ENCODE measurements at places on chromosomes 6 and 20.

DNA sequence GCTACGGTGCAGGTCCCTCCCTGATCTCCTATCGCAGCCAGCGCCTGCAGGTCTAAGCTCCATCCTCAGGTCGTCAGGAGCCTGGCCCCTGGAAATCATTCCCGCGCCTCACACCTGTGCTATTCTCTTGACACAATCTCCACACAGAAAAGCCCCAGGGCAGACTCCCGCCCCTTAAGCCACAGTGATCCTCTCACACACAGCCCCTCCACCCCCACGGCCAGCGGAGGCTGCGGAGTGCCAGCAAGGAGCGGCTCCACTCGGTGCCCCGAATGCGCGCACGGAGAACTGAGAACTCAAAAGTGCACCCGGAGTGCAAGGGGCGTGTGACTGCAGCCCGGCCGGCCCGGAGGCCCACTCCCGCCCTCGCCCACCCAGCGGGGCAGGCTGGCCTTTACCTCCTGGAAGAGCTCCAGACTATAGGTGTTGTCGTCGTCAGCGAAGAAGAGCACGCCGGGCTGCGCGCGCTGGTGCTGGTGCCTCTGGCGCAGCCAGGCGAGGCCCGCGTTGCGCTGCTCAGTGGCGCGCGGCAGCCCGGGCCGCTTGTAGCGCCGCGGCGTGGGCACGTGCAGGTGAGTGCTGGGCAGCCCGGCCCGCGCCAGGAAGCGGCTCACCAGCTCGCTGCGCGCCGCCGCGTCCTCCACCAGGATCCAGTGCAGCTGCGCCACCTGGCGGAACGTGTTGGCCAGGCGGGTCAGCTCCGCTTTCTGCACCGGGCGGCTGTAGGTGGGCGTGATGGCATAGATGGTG lies 1.2 kb downstream of the B3GAT2 start:
- peak; percentile 87 for DNase-seq

GRCh38 chr6:14089224-14089623 lies 28.3 kb upstream of the CD83 start:
- no peak for DNase-seq

GRCh38 chr6:34138914-34139510 lies 6.9 kb downstream of the GRM4 start:
- no peak for DNase-seq

GRCh38 chr20:36836591-36837269 lies 39.2 kb upstream of the TLDC2 start:
- DNase-seq, result no peak

- no peak for DNase-seq
Observed at GRCh38 chr6:119350952-119351372, 1.4 kb upstream of the MAN1A1 start.

DNA sequence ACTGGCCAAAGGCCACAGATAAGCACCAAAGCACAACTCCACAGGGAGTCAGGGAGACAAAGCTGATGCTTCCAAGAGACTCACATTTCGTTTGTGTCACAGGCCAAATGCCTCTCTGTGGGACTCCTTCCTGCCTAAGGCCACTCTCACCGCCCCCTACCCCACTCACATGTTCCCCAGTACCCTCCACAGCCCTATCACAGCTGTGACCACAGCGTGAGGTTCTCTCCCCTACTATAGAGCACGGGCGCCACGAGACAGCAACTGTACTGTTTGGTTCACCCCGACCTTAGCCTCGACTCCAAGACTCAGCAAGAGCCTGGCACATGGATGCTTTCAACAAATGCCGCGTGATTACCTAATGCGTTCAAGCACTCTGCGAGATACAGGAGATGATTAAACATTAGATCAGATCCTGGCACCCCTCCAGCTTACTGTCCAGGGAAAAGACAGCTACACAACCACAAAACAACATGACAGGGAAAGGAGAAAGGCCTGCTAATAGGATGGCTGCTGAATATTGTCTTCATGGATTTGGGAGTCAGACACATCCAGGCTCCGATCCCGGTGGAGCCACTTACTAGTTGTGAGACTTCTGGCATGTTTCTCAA lies 105.5 kb downstream of the AGPAT4 start:
- no peak for DNase-seq

- DNase-seq, result peak; percentile 96
Observed at GRCh38 chr6:156719720-156720563, 57.2 kb upstream of the ARID1B start.

DNA sequence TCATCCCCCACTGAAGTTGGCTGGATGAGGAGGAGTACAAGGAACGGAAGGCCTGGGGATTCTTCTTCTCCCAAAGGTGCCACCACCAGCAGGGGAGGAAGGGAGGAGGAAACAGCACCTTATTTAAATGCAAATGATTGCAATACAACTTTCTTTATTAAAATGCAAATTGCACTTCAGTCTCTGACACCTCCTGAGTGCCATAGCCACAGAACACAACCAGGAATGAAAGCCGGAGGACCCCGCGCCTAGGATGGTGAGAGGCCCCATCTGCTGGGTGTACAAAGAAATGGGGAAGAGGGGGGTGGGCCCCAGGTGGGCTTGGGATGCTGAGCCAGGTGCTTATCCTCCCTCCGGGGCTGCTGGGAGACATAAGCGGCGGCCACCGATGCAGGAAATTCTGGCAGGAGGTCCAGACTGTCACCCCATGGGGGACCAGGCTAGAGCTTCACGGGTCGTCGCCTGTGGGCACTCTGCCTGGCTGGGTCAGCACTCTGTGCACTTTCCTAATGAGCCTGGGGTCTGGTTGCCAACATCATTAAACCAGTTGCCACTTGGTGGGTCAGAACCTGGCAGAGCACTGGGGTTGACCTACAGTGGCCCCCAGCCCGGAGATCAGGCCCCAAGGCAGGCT lies 154.2 kb upstream of the MLN start:
- DNase-seq, result no peak

DNA sequence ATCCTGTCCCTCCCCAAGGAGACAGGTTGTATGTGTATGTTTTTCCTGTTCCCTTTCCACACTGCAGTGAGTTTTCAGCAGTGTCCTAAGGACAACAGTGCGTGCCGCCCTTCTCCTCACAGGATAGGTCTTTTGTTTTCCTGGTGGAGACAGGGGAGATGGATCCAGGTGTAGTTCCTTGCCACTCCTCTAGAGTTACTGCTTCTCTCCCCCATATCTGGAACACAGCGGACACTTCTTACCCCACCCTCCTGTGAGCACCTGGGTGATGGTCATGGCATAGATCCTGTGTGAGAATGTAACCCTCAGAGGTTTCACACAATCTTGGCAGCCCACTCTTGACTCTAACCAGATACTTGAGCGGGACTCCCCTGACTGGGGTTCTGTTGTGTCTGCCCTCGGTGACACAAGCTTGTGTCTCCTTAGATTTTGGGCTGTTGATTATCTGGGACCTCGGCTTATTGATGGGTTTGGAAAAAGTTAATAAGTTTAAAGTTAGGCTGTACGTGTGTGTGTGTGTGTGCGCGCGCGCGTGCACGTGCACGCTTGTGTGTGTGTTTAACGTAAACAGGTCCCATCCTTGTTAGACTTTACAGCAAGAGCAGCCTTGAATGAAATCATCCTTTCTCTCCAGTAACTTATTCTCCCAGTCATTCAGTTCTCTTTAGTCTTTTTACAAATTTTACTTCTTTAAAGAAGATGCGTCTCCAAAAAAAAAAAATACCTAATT lies 131.3 kb upstream of the EDN1 start:
- DNase-seq, result no peak
